T-cell (primary cell): ENCODE measurements at places on chromosomes 7 and 10.

DNA sequence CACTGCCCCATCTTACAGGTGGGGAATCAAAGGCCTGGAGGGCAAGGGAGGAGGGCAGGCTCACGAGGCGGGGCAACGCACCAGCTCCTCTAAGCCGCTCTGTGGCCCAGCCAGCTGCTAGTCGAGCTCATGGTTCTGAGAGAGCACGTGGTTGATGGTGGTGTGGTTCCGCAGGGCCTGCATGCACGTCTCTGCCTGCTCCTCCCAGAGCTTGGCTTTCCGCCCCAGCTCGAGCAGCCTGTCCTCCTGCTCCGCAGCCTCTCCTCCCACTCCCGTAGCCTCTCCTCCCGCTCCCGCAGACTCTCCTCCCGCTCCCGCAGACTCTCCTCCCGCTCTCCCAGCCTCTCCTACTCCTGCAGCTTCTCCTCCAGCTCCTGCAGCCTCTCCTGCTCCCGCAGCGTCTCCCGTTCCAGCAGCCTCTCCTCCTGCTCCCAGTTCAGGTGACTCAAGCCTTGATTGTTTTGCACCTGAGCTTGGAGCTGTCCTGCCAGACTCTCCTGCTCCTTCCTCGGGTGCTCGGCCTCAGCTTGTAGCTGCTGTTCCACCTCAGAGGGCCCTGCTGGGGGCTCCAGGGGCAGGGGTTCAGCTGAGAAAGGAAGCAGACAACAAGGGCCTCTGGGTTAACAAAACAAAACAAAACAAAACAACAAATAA, 19.1 kb upstream of the MTPAP start:
- no peak for DNase-seq

GRCh38 chr7:63039882-63040281, 958.8 kb upstream of the ZNF722 start:
- no peak for DNase-seq

DNA sequence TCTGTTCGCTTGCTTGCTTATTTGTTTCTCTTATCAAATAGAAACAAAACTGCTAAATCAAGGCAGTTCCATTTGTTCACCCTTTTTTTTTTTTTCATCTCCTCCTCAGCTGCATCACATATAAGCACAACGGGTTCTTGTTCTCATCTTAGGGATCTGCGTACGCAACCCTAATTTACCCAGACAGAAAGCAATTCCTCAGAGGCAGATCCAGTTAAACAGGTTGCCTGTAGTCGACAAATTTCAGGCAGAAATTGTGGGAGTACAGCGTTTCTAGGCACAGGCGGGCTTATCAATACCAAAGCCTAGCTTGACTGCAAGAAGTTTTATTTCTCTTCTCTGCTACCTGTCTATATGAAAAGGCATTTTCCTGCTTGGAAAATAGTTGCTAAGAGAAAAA, 565.4 kb downstream of the NXPH1 start:
- DNase-seq = no peak

GRCh38 chr7:23332910-23333612, 33.9 kb downstream of the MALSU1 start:
- no peak for DNase-seq

- DNase-seq = peak; percentile 18
Measured at GRCh38 chr7:5143106-5143505, 46.9 kb upstream of the WIPI2 start.

- DNase-seq = no peak
Measured at GRCh38 chr7:156442516-156442915, 198.1 kb upstream of the RNF32 start.

DNA sequence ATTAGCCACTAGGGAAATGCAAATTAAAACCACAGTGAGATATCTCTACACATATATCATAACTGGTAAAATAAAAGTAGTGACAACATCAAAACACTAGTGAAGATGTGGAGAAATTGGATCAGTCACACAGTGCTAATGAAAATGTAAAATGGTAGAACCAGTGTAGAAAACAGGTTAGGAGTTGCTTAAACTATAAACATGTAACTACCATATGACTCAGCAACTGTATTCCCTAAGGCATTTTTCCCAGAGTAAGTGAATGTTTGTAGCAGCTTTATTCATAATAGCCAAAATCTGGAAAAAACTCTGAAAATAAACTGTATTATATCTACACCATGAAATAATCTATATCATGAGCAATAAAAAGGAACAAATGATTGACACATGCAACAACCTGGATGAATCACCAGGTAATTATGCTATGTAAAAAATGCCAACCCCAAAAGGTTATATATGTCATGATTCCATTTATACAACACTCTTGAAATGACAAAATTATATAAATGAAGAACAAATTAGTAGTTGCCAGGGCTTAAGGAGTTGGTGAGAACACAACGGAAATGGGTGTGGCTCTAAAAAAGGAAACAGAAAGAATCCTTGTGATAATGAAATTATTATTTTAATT, 22.8 kb downstream of the SLC25A40 start:
- no peak for DNase-seq

DNA sequence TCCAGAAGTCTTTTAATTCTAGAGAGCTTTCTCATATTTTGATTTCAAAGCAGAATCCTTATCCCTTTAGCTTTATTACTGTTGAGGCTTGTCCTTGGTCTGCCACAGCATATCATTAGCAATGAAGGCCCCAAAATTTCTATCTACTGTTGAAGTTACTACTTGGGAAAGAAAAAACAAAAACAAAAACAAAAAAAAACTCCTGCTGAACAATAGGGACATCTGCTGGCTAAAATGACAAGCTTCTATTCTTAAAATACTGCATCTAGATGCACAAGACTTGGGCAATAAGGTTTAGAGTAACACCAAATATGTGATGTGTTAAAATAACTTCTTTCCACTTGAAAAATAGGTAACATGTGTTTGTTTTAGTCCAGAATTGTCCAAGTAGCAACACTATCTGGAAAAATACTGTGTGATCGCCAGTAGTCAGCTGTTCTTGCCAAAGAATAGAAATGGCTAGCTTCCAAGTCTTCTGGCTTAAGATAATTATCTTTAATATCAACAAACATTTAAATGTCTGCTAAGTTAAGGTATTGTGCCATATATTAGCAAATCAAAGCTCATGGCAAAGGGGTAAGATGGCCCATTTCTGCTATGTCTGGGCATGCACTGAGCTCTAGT, 3.8 kb upstream of the DMTF1 start:
- DNase-seq = no peak

- no peak for DNase-seq
Measured at GRCh38 chr10:61606959-61607907, 55.5 kb upstream of the CABCOCO1 start.

GRCh38 chr7:11714676-11715075, 117.3 kb downstream of the THSD7A start:
- DNase-seq = no peak

DNA sequence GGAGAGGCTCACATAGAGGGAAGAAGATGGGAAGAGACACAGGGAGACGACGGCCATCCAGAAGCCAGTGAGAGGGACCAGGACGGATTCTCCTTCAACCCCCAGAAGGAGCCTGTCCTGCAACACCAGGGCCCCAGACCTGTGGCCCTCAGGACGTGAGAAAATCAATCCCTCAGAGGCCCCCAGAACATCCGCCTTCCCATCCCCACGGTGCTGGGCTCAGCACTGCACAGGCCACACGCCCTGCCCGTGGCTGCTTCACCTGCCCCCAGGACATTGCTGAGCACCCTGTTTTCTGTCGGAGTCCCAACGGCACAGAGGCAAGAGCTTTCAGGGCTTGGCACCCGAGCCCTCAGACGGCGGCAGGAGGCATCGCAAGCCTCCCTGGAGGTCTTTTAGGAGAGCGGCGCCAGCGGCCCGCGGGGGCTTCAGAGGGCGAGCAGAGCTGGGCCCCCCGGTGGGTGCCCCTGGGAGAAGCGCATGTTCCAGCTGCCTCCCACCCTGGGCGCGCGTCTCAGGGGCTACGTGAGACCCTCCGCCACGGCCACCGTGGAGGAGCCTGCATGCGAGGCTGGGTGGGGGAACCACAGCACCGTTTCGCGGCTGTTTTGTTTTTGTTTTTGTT, 42.8 kb downstream of the PDGFA start:
- no peak for DNase-seq

DNA sequence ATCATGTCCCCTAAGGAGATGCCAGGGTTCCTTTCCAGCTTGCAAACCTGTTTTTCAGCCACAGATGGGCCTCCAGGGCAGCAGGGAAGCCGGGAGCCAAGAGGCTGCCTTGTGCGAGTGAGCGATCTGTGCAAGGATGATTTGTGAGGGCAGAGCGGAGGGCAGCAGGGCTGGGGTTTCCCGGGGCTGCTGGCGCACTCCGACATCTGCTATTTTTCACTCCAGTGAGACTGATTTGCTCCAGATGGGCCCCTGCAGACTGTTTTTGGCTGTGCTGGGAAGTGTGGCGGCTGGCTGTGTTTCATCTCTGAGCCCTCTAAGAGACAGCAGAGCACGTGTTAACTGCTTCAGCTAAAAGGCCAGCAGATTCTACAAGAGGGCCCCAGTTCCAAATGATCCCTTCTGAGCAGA, 466.2 kb downstream of the TYW1 start:
- DNase-seq = no peak

DNA sequence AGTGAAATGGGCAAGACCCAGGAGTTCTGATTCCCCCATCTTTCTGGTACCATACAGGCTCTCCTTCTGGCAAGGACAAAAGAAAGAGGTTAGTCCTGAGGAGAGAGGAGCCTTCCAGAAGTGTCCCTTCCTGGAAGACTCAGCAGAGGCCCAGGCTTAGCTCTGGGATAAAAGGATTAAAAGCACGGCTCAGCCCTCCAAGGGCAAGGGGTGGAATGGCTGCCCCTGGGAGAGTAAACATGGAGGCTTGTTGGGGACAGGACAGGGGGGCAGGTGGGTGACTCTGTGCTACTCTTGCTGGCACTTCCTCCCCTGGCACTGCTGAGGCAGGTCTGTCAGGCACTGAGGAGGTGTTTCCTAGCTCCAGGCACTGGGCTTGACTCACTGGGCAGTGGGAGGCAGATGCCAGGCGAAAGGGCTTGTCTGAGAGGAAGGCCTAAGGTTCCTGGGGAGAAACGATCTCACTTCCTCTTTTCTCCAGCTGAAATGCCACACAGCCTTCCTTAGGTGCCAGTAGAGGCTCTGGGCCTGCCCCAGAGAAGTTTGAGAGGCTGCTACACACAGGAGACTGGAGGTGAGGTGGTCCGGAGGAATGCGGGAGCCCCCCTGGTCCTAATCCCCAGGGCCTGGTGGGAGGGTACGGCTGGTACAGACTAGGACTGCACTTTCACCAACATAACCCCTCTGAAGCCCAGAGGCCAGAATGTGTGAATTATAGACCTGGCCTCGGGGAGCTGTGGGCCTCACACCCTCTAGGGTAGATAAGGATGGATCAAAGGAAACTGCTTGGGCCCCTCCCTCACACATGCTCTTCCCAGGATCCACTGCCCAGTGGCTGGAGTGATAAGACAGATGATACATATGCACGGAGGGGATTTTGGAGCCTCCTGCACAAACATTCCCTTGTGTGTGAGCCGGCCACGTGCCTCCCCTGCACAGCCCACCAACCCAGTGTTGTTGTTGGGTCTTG, 63.2 kb upstream of the PODXL start:
- DNase-seq = no peak

DNA sequence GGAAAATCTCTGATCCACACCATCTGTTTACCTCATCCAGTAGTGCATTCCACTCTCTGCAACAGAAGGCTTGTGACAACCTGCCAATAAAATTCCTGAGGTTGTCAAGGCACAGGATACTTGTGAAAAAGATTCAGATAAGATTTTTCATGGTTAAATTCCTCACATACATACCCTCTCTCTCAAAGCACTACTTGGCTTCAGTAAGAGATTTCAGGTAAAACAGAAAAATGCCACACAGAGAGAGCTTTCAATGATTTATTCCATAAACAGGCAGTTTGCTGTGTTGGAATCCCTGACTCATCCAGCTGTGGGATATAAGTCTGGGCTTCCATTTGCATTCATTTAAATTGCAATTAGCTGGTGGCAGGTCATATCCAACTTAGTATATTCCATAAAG, 99.7 kb upstream of the CAV2 start:
- DNase-seq = no peak

DNA sequence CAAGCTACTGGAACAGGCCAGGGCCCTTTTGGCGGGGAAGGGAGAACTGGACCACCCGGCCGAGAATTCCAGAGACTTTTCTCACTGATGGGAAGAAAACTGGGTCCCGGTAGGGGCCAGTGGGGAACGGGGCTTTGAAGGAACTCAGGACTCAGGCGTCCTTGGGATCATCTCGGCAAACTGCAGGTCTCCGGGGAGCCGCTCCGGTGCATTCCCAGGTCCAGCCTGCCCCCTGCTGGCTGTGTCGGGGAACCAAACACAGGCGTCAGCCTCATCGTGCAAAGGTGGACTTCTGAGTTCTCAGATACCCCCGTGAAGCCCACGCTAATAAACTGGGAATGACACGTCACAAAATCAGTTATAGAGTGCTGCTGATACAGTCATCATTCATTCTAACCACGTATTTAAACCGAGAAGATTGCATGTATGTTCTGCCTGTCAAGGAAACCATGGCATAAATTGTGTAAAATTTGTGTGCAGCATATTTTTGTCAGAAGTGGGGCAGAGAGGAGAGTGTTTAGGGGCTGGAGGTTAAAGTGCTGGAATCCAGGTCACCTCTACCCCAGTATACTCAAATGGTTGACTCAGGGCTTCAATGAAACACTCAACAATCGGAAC, 76.1 kb upstream of the CPXM2 start:
- no peak for DNase-seq

- no peak for DNase-seq
Measured at GRCh38 chr10:11213137-11213536, 195.5 kb downstream of the CELF2 start.

- DNase-seq = no peak
Measured at GRCh38 chr7:65812281-65812680, 60.6 kb upstream of the VKORC1L1 start.

GRCh38 chr7:73544678-73545077, 12.8 kb downstream of the BCL7B start:
- no peak for DNase-seq

GRCh38 chr10:133444342-133445267, 9.1 kb upstream of the SCART1 start:
- no peak for DNase-seq

DNA sequence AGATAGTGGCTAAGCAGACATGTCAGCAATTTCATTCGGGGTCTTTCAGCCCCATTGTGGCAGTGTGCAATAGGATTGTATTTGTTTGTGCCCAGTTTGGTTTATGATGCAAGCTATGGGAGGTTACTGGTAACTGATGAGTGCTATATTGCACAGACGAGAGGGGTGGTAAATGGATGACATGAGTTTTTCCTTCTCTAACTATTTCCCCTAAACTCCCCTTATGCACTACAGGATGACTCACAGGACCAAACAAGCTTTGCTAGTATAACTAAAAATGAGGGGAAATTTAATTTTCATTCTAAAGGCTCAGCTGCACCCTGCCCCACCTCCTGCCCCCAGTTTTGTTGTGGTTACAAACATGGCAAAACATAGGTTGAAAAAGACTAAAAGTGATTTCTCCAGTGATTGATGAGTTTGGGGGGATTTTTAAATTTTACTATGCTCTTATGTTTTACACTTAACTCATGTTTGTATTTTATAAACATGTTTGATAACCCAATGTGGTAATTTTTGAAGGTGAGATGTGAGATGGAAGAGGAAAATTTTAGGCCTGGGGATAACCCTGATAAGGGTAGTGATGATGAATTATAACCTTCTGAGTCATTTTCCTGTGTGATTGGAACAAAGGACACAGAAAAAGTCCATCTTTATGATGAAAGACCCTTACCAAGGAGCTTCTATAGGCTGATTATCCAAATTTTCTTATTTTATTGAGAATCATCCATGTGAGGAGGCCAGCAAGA, 60.8 kb upstream of the NAMPT start:
- DNase-seq = no peak

GRCh38 chr10:20841419-20841818, 55.7 kb downstream of the NEBL start:
- DNase-seq = no peak

- no peak for DNase-seq
Measured at GRCh38 chr10:2150288-2150687, 413.0 kb upstream of the ADARB2 start.

- no peak for DNase-seq
Measured at GRCh38 chr10:126650161-126650560, 20.3 kb downstream of the C10orf90 start.
